Activated naive CD8-positive, alpha-beta T cell treated with anti-CD3 and anti-CD28 coated beads for 36 hours (primary cell): ENCODE measurements at places on chromosomes 11 and 22. TPM values are rescaled to one million over a fixed set of nuclear protein-coding genes. Genes with fewer than 3 reads are reported as not detected.

GAL3ST1 gene
- total RNA-seq: not detected

DNA sequence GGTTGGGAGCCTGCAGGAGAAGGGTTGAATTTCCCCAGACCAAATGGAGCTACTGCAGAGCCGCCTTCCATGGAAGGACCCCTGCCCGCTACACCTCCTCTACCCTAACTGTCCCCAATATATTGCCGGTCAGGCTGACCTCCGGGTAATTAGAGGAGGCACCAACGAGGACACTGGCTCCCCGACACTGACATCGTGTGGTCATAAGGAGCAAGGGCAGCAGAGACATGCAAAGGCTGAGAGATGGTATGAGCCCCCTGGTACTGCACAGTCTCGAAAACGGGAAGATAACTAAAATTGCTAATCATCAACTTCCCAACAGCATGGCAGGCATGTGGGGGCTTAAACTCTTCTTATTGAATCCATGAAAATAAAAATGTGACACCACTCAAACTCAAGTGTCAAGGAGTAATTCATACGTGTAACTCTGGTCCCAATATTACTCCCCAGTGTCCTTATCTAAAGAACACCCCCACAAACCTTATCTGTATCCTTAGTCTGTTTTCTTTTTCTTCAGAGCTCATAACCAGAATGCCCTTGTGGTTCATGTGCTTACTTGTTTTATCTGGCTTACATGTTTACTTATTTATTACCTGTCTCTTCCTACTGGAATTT lies 4.4 kb downstream of the CAVIN3 start:
- peak; percentile 30 for DNase-seq

DNA sequence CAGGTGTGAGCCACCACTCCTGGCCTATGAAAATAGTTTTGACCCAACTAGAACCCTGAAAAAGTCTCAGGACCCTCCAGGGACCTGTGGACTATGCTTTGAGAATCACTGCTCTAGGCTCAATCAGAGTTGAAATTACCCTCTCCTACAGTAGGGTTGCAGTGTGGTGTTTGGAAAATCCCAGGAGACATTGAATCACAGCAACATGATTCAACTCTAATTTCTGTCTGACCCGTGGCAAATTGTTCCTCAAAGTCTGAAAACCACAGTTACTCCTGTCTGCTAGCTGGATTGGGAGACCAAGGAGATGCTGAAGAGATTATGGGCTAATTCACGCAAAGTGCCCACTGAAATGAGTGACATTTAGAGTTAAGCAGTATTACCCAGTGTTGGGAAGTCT lies 5.4 kb upstream of the MTMR3 start:
- DNase-seq: no peak

DNA sequence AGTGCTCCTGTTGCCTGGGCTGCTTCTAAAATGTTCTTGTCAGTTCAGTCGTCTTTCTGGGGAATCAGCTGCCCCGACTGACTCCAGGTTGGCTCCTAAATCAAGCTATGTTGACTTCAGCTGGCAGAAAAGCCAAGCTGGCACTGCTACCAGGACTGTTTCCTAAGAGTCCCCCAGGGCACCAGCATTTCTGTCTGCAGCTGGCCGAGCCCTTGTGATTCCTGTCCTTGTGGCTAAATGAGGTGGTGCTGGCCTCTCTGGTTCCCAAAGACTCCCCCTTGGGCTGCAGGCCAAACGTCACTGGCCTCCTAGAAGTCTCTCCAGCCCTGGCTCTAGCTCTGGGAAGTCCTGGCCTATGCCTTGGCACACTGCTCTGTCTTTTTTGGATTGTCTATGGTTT lies 31.1 kb downstream of the GRAMD1B start:
- no peak for DNase-seq

SLC25A18 gene
- not detected for total RNA-seq

- DNase-seq: no peak
Measured at GRCh38 chr11:46322759-46323158, 24.5 kb upstream of the DGKZ start.

NCAM1 gene
- 0.16 TPM for total RNA-seq

KCNJ5 gene
- total RNA-seq: not detected

GRCh38 chr22:50007057-50007511 lies 5.5 kb downstream of the IL17REL start:
- DNase-seq: no peak

GRCh38 chr22:19503869-19504268 lies 20.3 kb downstream of the CLDN5 start:
- no peak for DNase-seq

- DNase-seq: no peak
Measured at GRCh38 chr11:117933930-117934329, 4.7 kb upstream of the TMPRSS13 start.

- DNase-seq: no peak
Measured at GRCh38 chr22:46390652-46391301, 55.3 kb downstream of the TRMU start.

PGR gene
- not detected for total RNA-seq

DNA sequence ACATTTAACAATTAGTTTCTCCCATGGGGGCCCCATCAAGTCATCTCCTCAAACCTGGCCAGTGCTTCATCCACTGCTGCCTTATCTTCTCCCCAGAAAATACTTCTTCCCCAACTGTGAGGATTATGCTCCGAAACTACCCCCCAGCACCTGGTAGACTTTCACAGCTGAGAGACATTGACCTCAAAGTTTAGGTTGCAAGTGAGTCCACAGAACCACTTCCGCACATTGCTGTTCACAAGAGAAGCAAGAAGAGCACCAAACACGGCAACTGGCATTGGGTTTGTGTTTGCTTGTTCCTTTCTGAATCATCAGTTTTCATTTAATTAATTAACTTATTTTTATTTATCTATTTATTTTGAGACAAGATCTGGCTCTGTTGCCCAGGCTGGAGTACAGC lies 6.1 kb downstream of the MCHR1 start:
- no peak for DNase-seq

LMNTD2 gene
- total RNA-seq: 1.2 TPM

DNA sequence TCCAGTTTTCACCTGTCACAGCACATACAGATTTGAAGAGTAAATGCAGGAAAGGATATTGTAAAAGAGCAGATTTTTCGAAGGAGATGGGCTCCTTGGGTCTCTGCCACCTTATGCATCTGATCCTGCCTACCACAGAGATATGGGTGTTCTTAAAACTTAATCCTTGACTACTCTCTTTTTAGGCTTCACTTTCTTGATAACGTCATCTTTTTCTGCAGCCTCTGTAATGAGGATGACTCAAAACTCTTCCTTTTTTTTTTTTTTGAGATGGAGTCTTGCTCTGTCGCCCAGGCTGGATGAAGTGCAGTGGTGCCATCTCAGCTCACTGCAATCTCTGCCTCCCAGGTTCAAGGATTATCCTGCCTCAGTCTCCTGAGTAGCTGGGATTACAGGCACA lies 7.8 kb downstream of the PRR14L start:
- DNase-seq: no peak

GRCh38 chr11:44065161-44065661 lies 859 bp upstream of the ACCS start:
- no peak for DNase-seq

SLCO2B1 gene
- not detected for total RNA-seq

GRCh38 chr22:24521791-24522245 lies 26.7 kb downstream of the UPB1 start:
- DNase-seq: peak; percentile 22

OVCH2 gene
- not detected for total RNA-seq

TRIM66 gene
- 22.2 TPM for total RNA-seq

SLC25A17 gene
- total RNA-seq: 40.6 TPM

OR8D4 gene
- not detected for total RNA-seq

- no peak for DNase-seq
Measured at GRCh38 chr11:26493616-26494015, 78.4 kb downstream of the MUC15 start.

REXO2 gene
- 68.9 TPM for total RNA-seq

GRCh38 chr11:82927264-82927880 lies 25.8 kb downstream of the DDIAS start:
- no peak for DNase-seq

DNA sequence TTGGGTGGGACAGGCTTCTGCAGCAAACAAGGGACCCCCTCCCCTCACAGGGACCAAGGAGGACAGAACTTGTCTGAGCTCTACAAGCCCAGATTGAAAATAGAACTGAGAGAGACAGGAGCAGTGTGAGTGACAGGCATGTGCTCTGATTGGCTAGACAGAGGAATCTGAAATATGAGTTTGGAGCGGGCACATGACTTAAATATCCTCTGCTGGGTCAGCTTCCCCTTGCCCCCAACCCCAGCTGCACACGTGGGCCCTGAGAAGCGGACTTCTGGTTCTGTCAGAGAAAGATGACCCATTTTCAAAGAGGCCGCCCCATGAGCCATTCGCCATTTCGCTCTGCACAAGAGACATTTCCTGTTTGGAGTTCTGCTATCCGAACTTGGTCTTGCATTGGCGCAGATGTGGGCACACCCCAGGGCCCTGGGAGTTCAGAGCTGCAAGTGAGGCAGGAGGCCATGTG lies 5.3 kb downstream of the TUBA8 start:
- no peak for DNase-seq

DNA sequence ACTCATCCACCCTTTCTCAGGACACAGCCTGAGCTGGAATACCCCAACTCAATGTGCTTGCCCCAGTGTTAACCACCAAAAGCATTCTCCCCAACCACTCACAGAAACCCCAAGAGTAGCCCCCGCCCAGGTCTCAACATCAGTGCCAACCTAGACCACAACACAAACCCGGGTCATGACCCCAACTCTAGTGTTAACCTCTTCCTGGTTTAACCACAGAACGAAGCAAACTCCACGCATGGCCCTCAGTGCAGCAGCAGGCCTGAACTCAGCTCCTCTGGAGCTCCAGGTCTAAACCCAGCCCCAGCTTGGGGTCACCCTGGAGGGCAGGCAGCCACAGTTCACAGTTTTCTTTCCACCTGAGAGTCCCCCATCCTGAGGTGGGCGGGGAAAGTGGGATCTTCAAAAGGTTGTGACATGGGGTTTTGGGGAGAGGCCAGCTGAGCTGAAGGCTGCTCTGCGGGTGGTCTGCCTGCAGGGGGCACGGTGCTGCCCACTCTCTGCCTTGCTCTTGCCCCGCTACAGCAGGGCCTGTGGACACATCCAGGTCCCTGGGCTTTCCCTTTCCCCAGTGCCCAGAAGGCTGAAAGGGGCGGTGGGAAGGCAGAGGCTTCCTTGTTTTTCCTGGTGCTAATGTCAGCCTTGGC lies 37.9 kb downstream of the NECTIN1 start:
- DNase-seq: peak; percentile 26

DNA sequence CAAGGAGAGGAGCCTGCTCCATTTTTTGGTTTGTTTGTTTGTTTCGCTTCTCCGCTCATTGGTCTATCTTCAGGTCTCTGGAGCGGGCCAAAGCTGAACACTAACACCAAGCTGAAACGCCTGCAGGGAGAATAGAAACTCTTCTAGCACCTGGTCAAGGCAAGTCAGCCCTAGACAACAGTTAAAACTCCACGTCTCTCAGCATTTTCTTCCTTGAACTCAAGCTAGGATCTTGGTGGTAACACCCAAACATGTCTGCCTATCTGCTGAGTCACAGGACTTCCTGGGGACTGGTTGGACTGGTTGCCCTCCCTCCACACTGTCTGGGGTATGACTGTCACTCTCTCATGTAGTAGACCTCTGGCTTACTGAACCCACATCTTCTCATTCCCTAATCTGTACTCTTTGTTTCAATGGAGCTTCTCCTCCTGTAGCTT lies 23.9 kb upstream of the RBFOX2 start:
- DNase-seq: no peak

DNA sequence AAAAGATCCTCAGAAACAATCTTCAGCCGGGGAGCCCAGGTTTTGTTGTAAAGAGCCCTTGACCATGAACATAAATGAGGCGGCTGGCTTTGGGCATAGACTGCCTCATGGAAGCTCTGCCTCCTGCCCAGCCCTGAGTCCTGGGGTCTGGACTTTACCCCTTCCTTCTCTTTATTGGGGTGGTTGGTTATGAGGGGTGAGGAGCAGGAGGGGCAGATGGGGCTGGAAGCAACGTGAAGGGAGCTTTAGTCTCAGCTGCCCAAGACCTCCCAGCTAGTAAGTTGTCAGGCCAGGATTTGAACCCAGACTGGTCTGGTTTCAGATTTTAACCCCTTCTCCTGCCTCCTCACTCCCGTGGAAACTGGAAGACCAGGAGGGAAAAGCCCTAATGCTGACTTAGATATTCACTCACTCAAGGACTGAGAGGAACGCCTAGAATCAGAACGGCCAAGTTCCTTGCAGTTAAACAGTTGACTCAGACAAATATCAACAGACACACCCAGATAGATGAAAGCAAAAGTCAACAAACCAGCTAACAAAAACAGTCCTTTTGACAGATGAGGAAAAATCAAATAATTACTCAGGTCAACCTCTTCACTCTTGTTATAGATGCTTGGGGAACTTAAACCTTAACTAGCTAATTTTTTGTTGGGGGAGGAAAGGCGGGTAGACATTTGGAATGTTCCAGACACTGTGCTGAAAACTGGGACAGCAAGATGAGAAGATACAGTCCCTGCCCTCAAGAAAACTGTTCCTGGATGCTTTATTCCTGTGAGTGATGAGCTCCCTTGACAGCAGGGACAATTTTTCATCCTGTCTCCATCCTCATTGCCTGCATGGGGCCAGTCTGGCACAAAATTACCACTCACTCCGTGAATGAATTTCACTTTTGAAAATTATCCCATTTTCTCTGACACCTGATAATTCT lies 20.8 kb upstream of the ARRB1 start:
- DNase-seq: no peak

- no peak for DNase-seq
Measured at GRCh38 chr22:39234472-39234787, 10.4 kb downstream of the PDGFB start.

- DNase-seq: no peak
Measured at GRCh38 chr11:57762235-57762861, 746 bp downstream of the CTNND1 start.

DNA sequence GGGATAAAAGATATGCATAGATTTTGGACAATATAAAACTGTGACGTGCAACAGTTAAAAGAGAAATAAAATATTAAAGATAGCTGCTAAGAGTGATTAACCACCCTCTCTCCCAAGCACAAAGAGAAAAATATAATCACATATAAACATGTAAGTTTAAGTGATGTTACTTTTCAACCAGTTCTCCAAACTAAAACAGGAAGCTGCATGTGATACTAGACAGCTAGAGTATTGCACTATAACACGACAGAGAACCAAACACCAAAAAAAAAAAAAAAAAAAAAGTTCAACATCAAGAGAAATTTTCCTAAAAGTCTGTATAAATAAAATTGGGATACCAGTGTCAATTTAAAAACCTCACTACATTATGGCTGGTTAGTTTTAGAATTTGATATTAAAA lies 79.1 kb downstream of the PICALM start:
- no peak for DNase-seq

GRCh38 chr11:71548716-71549151 lies 514 bp downstream of the KRTAP5-9 start:
- no peak for DNase-seq

SLN gene
- total RNA-seq: not detected
